ENCODE measurements at places on chromosomes 7 and 10.

DNA sequence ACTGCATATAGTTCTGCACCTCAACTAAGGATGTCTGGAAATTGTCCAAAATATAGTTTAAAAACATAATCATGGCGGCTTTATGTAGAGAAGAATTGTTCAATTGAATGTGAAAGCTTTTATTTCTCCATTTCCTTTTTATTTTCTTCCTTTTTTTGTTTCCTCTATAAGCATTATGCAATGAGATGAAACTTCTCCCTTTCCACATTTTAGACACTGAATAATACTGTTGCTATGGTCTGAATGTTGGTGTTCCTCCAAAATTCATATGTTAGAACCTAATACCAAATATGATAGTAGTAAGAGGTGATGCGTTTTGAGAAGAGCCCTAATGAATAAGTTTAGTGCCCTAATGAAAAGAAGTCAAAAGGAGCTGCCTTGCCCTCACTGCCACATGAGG, 175.0 kb downstream of the RNLS start:
- no peak for DNase-seq

DNA sequence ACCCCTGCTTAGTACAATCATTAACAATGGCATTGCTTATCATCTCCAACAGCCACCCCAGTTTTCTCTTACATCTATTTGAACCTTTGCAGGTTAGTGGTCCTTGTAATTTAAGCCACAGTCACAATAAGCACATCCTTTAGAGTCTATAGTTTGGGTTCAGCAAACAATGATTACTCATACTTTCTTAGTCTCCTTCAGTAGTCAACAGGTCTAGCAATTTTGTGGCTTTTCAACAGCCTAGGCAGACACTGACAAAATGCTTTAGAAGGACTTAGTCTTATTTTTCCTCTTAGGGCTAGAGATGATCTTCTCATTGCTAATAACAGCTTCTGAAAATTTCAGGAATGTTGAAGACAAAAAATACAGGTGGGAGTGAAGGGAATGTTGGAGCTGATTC, 32.3 kb upstream of the FAM204A start:
- no peak for DNase-seq

GRCh38 chr7:111873963-111874690, 311.8 kb upstream of the IMMP2L start:
- no peak for DNase-seq

- DNase-seq, result no peak
Observed at GRCh38 chr10:33336582-33337325, 2.3 kb upstream of the NRP1 start.

GRCh38 chr7:155380221-155380861, 77.6 kb upstream of the EN2 start:
- DNase-seq, result peak; percentile 31

DNA sequence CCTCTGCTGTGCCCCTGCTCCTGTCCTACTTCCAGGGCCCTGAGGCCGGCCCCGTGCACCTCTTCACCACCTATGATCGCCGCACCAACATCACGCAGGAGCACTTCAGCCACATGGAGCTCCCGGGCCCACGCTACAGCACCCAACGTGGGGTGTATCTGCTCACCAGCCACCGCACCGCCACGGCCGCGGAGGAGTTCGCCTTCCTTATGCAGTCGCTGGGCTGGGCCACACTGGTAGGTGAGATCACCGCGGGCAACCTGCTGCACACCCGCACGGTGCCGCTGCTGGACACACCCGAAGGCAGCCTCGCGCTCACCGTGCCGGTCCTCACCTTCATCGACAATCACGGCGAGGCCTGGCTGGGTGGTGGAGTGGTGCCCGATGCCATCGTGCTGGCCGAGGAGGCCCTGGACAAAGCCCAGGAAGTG, 1.8 kb downstream of the RBP3 start:
- no peak for DNase-seq

- no peak for DNase-seq
Observed at GRCh38 chr10:122632031-122632430, 67.6 kb downstream of the C10orf120 start.

GRCh38 chr7:44391171-44391570, 65.8 kb upstream of the CAMK2B start:
- no peak for DNase-seq

DNA sequence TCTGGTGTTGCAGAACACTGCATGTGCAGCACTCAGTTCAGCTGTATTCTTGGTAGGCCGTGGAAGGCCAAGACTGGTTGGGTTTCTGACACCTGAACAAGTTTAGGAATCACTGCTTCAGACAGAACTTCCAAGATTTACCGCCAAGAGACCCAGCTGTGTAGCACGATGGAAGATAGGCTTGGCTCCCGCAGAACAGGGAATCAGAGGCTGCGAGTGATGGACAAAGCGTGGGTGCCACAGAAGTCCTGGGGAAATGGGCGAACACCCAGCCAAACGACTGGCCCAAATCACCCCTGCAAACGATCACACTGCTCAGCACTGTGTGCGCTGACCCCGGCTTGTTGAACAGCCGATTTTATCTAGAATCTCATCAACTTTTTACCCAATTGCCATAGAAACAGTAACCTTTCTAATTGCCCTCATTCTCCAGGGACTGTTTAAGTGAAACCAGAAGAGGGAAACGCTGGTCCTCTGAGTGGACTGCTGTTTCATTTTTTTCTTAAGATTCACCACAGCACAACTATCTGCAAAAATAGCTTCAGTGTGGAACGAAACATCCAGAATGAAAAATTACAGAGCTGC, 17.9 kb downstream of the ZFAND2A start:
- no peak for DNase-seq

GRCh38 chr7:134724606-134725005, 54.8 kb upstream of the CALD1 start:
- DNase-seq, result no peak

DNA sequence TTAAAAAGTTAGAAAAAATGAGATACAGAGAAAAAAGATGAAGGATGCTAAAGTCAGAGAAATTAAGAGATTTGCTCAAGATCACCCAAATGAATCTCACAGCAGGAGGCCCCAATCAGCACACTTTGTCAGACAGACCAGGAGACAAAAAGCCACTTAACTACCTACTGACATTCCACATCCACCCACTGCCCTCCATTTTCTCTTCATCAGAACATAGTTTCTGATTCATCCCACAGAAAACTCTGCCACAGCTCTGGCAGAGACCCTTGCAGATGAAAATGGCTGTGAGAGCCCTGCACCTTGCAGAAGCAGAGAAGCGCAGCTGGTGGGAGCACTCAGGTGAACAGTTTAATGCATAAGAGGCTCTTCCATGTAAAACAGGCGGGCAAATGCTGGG, 26.6 kb downstream of the DGKI start:
- DNase-seq, result no peak

GRCh38 chr10:97629289-97629688, 4.0 kb downstream of the MORN4 start:
- DNase-seq, result no peak

- DNase-seq, result no peak
Observed at GRCh38 chr10:21727452-21728168, 193.6 kb downstream of the MLLT10 start.

DNA sequence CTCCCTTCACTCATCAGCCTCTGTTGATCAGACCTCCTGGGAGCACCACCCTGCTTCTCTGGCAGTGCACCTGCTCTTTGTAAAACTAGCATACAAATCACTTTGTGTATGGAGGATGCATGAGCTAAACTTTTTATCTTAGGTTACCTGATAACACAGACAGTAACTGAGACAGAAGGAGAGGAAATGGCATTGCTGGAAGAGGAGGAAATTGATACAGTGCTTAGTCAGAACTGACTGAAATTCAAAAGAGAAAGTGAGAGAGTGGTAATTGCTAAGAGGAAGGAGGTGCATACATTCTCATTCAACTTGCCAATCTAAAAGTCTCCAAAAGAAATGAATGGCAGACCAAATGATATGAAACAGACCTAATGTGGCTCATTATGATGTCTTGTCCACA, 1120.7 kb downstream of the GATA3 start:
- no peak for DNase-seq

GRCh38 chr10:64288404-64288803, 767.2 kb downstream of the REEP3 start:
- no peak for DNase-seq

DNA sequence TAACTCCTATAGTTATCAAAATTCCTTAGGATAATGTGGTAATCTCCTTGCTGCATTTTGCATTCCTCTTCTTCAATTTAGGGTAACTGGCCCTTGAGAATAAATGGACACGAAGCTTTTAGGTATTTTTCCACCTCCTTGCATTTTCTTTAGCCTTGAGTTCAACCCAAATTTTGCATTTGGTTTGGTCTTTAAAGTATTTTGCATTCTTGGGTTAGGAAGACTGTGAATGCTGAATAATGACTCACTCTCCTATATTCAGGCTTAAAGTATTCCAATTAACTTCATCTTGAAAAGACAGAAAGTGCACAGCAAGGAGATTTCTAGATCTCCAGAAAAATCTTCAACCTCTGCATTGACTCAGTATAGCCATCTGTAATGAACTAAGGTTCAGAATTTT, 47.3 kb downstream of the TFPI2 start:
- DNase-seq, result no peak

GRCh38 chr7:91344911-91345310, 80.7 kb downstream of the FZD1 start:
- DNase-seq, result no peak

- no peak for DNase-seq
Observed at GRCh38 chr10:20017961-20018360, 201.7 kb downstream of the PLXDC2 start.

DNA sequence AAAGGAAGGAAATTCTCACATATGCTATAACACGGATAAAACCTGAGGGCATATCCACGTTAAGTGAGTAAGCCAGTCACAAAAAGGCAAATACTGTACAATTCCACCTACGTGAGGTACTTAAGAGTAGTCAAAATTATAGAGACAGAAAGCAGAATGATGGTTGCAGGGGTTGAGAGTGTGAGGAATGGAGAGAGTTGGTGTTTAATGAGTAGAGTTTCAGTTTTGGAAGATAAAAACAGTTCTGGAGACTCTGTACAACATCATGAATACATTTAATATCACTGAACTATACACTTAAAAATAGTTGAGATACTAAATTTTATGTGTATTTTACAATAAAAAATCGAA, 95.1 kb downstream of the SNX13 start:
- DNase-seq, result no peak

DNA sequence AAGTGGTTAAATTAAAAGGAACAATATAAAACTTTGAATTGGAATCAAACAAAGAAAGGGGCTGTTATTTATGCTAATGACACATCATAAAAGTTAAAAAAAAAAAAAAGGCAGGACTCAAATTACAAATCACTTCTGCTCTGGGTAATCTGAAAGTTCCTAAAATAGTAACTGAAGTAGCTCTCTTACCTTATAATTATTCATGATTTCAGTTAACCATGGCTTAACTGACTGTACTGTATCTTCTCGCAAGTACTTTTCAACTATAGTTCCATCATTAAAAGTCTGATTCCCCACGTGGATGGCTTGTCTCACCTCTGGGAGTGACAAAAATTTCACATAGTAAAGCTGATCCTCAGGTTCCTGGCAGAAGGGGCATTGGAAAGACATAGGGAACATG, 82.5 kb downstream of the CPVL start:
- DNase-seq, result no peak

DNA sequence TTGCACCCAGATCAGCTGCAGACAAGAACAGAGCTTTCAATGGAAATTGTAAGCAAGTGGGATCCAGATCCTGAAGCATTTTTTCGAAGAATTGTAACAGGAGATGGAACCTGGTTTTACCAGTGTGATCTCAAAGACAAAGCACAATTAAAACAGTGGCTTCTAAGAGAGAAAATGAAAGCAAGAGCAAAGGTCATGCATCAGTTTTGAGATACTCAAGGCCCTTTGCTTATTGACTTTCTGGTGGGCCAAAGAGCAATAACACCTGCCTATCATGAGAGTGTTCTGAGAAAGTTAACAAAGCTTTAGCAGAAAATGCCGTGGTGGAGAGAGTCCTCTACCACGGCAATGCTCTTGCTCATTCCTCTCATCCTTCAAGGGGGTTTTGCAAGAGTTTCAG, 194.8 kb downstream of the TMEM178B start:
- no peak for DNase-seq

- no peak for DNase-seq
Observed at GRCh38 chr7:54738737-54739136, 20.3 kb downstream of the SEC61G start.

- no peak for DNase-seq
Observed at GRCh38 chr7:128974241-128974934, 36.7 kb downstream of the IRF5 start.

DNA sequence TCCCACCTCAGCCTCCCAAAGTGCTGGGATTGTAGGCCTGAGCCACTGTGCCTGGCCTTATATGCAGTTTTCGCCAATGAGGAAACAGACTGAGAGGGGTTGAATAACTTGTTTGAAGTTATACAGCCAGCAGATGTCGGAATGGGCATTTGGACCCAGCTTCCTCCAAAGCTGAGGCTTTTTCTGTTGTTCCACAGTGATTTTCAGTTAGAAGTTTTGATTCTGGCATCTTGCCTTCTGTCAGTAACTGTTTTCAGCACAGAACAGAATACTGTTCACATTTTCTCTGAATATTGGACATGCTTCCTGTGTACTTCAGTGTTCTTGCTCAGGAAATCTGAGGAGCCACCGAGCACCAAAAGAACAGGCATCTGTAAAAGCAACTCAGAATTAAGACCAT, 287.2 kb downstream of the CAMK1D start:
- no peak for DNase-seq

DNA sequence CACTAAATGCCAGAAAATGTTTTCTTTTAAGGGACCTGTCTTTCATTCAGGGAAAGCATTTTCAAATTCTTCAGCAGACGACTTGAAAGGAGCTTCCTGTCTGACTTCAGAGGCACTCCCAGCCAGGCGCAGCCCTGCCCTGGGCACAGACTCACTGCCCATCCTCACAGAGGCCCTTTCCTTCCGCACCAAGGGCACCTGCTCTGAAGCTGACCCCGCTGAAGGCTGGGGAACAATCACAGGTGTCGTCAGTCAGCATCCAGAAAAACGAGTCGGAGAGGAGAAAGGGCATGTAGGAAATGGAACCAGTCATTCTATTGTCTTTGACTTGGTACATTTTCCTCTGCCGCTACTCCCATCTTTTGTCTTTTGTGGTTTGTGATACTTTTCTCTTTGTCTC, 125.3 kb upstream of the PARD3 start:
- no peak for DNase-seq

- no peak for DNase-seq
Observed at GRCh38 chr10:34544400-34544799, 270.7 kb downstream of the PARD3 start.

DNA sequence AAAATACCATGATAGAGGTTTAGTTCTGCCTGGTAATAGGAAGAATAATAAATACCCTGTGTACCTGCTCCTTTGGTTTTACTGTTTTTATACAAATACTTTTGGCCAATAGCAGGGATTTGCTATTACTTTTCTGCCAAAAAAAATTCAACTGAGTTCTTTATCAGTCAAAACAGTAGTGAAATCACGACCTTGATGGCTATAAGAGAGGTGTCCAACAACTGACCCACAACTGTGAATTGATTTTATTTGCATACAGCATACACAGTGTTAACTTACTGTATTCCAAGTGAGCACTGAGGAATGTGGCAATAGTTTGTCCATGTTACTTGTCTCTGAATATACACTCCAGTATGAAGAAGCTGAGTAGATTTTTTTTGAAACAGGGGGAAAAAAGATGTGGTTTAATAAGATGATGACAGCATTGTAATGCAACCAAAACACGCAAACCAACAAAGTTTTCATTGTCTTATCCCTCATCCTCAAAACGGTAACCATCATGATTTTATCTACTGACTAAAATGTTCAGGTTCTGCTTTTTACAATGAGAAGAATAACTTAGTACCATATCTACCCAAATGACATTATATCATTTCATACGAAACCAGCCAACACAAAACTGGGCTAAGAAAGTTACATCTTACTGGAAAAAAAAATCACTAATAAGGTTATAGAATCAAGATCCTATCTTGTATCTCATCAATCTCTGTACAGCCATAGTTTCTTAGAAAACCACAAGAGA, 63.3 kb downstream of the GSAP start:
- DNase-seq, result no peak

Data from activated naive CD4-positive, alpha-beta T cell (primary cell).